ENCODE measurements at places on chromosomes 6 and 20.

- no peak for DNase-seq
Observed at GRCh38 chr6:31947864-31948263, 2.0 kb downstream of the CFB start.

DNA sequence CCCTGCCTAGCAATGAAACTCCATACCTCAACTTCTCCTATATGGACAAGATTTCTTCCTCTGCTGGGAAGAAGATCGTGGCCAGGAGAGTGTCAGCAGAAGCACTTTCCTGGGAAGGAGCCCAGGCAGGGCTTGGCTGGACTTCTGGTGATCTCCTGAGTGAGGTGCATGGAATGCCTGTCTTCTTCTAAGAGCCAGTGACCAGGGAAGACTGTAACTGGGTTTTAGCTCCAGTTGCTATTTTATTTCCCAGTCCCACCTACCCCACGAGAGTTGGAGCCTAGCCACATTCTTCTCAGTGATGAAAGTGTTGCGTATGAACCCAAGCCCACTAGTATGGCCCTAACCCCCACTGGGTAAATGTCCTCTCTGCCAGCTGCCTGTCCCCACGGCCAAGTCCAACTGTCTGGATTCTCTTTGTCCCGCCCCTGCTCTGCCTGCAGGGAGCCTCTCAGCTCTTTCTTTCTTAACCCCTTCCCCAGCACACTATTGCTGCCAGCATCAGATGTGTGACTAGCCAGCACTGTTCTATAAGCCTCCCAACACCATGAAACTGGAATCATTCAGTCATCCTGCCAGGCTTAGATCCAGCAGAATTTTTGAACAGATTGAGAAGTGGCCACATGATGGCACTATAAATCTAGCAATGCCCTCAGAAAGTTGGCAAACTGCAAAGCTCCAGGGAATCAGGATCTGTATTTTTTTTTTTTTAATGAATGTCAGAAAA is 69.8 kb upstream of the FAM184A start:
- DNase-seq = no peak

- DNase-seq = no peak
Observed at GRCh38 chr20:54356801-54357200, 118.6 kb upstream of the DOK5 start.

GRCh38 chr6:7505189-7505699 is 36.2 kb upstream of the DSP start:
- DNase-seq = peak; percentile 70

GRCh38 chr6:103819509-103819908 is 1040.2 kb downstream of the HACE1 start:
- DNase-seq = no peak

DNA sequence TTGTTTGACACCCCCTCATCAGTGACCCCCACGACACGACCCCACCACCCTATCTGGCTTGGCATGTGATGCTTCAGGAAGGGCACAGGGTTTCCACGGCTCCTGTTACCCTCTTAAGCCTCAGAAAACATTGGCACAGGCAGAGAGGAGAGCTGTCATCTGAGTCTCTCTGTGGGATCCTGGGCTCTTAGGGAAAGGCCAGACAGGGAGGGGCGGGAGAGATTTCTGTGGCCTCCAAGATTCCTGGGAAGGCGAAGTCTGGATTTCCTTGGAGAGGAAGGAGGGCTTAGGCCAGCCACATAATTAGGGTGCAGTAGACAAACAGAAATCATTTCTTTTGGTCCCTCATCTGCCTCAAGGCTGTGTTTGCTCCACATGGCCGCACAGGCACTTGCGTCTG is 191.6 kb upstream of the SNX9 start:
- DNase-seq = no peak

DNA sequence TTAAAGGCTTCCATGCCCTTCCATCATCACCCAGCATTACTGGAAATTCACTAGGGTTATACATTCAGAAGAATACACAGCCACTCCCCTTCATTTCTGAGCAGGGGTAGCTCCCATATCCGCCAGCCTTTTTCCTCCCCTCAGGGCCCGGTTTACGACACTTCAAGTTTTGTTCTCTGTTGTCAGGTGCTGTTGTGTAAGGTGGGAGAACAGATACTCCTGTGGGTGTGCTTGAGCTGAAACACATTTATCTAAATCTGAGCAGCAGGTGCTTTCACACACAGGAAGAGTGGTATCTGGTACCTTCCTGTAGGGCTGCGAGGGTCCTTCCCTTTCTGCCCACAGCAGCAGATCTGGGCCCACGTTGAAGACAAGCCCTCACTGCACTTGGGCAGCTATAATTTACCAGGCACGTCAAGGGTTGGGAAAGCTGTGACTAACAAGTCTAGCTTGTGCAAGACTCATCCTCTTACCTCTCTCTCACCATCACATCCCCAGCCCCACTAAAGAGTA is 215.8 kb upstream of the RREB1 start:
- no peak for DNase-seq

Data from SW 1271 (cell line).